Activated B cell treated with CpG ODN at 0.5 μM for 24 hours (primary cell): ENCODE measurements at places on chromosomes 3 and 15.

GRCh38 chr3:30596152-30596551 lies 10.2 kb upstream of the TGFBR2 start:
- H3K36me3 ChIP-seq = no peaks in the 10 kb centered on the region
- peaks cover 36% of the 10 kb centered on the region for H3K4me1 ChIP-seq
- H3K27ac ChIP-seq = no peak overlapping the region
- H3K4me3 ChIP-seq = no peak overlapping the region
- no peak for DNase-seq

GRCh38 chr3:52606373-52607085 lies 70.1 kb downstream of the UQCC5 start:
- no peak for DNase-seq
- H3K4me3 ChIP-seq = no peak overlapping the region
- H3K27me3 ChIP-seq = no peaks in the 10 kb centered on the region
- H3K4me1 ChIP-seq = no peaks in the 10 kb centered on the region
- no peak overlapping the region for H3K27ac ChIP-seq

DNA sequence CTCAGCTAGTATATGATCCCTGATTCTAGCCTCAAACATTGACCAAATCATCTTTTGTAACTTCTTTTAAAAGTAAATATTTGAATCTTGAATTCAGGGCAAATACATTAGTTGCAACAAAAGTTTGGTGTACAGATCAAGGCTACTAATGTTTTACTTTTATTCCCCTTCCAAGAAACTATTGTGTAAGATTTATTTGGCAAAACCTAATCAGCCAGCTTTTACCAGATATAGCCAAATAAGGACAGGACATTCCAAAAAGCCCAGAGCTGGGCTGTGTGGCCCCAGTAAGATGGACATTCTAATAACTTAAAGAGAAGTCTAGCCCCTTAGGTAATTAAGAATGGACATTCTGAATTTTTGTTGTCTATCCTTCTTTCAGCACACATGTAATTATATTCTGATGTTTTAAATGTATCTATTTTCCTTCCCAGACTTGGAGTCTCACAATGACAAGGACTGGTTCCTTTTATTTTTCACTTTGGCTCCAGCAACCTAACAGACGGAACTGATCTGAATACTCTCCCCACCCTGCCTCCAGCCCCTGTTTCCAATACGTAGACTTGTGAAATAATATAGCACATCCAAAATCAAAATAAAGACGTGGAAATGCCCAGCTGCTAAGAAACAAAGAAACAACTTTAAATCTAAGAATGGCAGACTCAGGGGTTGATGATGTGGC lies 48.1 kb downstream of the STARD5 start:
- no peak for DNase-seq
- peaks cover 19% of the 10 kb centered on the region for H3K4me1 ChIP-seq
- peak overlapping the region; percentile 19 for H3K27ac ChIP-seq
- peaks cover 9% of the 10 kb centered on the region for H3K36me3 ChIP-seq
- H3K4me3 ChIP-seq = no peak overlapping the region
- no peaks in the 10 kb centered on the region for H3K27me3 ChIP-seq

DNA sequence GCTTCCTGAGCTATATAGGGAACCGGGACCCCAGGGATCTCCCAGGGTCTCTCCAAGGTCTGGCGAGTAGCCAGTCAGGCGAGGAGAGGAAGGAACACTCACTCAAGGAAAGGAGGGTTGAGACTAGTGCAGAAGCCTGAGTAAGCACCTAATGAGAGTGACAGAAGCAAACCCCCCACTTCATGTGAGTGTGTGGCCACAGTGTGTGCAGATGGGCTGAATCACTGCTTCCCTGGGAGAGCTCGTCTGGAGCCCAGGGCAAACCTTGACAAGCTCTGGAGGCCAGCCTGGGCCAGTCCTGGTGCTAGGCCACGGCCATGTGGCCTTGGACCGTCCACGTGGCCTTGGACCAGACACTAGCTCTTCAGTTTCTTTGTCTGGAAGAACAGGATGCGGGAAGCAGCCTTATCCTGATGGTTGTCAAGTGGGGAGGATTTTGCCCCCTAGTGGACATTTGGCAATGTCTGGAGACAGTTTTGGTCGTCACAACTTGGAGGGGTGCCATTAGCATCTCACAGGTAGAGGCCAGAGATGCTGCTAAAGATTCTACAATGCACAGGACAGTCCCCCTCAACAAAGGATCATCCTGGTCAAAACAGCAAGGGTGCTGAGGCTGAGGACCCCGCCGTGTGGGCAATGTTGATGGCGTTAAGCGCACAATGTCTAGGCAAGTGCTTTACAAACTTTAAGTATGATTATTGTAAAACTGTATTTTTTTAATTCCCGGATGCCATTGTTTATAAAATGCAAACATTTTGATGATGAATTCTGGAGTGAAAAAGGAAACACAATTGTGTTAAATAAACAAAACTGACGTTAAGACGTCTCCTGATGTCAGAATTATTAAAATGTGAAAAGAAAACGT lies 34.8 kb upstream of the CTSH start:
- peaks cover 45% of the 10 kb centered on the region for H3K4me1 ChIP-seq
- no peaks in the 10 kb centered on the region for H3K27me3 ChIP-seq
- no peak for DNase-seq
- H3K27ac ChIP-seq = peak overlapping the region; percentile 91
- H3K4me3 ChIP-seq = peak overlapping the region; percentile 77

DNA sequence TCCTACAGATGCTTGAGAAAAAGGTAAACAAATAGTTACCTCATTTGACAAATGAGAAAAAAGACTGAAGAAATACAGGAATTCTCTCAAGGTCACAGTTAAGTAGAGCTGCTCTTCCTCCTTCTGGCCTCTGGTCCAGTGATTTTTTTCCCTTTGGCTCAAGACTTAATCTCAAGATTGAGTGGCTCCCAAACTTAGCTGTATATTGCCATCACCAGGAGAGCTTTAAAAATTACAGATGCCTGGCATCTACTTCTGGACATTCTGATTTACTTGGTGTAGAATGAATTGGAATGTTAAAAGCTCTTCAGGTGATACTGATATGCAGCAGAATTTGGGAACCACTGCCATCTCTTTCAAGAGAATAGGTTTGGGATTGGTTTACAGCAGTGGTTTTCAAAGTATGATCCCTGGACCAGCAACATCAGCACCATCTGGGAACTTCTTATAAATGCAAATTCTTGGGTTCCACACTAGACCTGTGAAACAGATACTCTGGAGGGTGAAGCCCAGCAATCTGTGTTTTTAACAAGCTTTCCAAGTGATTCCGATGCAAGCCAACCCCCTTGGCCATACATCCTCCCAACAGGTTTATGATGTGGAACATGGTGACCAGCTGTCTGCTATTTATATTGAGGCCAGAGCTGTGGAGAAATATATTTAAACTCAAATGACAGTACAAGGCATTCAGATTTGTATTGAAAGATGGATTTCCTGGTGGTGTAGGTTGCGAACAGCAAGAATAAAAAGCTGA lies 333.0 kb upstream of the RARB start:
- no peak for DNase-seq
- H3K27ac ChIP-seq = no peak overlapping the region
- H3K27me3 ChIP-seq = peaks cover 2% of the 10 kb centered on the region
- H3K4me3 ChIP-seq = no peak overlapping the region
- H3K36me3 ChIP-seq = no peaks in the 10 kb centered on the region

- H3K27ac ChIP-seq = no peak overlapping the region
- no peaks in the 10 kb centered on the region for H3K4me1 ChIP-seq
- no peak for DNase-seq
Observed at GRCh38 chr3:145251311-145251710, 909.7 kb downstream of the PLOD2 start.

DNA sequence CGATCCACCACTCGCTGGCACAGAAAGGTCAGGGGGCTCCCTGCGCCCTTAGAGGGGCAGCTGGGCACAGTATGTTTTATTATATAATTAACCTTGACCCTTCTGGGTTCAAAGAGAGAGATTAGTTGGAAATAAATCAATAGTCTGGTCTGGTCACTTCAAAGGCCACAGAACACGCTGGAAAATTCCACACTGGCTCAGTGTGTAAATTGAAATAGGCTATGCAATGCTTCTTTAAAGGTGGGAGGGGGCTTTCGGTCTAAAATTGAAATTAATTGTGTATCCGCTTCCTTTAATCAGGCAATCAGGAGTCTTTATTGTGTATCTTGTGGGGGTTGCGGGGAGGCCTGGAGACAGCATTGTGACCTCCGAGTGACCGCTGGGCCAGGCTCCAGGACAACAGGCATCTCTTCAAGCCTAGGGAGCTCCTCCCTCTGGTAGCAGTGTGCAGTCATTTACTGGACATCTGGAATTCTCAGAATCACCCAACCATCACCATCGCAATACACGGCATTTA lies 8.0 kb downstream of the RNU5B-1 start:
- H3K4me3 ChIP-seq = no peak overlapping the region
- no peaks in the 10 kb centered on the region for H3K27me3 ChIP-seq
- H3K36me3 ChIP-seq = no peaks in the 10 kb centered on the region
- DNase-seq = no peak
